Fibroblast of skin of scalp (primary cell): ENCODE measurements at places on chromosomes 7 and 10.

- no peak for DNase-seq
These were observed 6.9 kb upstream of the RAPGEF5 start for GRCh38 chr7:22363756-22364422.

DNA sequence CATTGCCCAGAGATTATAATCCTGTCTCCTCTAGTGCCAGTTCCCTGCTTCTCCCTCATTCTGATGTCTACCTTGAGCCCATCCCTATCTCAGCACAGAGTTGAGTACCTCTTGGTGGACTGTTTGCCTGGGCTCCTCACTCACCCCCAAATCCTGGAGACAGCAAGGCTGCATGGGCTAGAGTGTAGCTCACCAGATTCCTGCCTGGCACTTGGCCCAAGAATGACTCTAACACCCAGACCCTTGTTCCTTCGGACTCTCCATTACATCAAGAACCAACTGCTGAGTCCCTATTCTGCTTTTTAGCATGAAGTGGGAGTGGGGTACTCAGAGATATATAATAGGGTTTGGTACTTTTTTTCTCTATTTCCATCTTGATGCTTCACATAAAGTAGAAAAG lies 22.1 kb downstream of the FAM13C start:
- no peak for DNase-seq

DNA sequence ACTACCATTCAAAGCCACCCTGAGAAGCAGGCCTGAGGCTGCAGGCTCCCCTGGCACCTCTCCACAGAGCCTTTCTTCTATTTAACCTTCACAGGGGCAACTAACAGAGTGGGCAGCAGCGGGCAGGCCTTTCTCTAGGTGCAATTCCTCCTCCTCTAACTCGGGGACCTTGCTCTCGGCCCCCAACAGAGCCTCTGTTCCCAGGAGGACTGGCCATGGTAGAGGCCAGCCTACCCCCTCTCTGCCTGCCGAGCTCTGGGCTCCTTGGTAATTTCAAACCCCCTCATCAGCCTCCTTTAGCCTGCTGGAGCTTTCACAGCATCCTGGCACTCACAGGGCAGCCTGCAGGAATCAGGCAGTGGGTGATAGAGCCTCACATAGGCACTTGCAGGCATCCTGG lies 920.8 kb upstream of the ZNF722 start:
- no peak for DNase-seq

DNA sequence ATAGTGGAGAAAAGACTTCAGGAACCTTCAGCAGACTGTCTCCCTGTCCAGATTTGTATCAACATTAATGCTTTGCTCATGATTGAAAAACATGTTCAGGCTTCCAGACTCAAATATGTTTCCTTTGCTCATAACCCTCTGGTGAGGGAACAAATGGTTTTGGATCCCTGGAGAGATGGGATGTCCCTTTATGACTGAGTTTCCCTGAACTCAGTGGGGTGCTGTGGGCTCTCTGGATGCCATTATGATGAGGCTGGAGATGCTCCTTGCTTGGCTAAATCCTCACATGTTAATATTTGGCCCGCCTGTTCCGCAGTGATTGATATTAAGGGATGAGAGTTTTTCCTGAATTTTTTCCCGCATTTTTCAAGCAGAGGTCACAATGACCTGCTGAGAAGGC lies 749.4 kb downstream of the SUGCT start:
- peak; percentile 98 for DNase-seq

GRCh38 chr7:146698995-146699610 lies 582.5 kb downstream of the CNTNAP2 start:
- DNase-seq = no peak

GRCh38 chr7:123661765-123662164 lies 6.1 kb downstream of the LMOD2 start:
- no peak for DNase-seq

GRCh38 chr7:1085910-1086421 lies 1.9 kb upstream of the GPER1 start:
- peak; percentile 47 for DNase-seq

DNA sequence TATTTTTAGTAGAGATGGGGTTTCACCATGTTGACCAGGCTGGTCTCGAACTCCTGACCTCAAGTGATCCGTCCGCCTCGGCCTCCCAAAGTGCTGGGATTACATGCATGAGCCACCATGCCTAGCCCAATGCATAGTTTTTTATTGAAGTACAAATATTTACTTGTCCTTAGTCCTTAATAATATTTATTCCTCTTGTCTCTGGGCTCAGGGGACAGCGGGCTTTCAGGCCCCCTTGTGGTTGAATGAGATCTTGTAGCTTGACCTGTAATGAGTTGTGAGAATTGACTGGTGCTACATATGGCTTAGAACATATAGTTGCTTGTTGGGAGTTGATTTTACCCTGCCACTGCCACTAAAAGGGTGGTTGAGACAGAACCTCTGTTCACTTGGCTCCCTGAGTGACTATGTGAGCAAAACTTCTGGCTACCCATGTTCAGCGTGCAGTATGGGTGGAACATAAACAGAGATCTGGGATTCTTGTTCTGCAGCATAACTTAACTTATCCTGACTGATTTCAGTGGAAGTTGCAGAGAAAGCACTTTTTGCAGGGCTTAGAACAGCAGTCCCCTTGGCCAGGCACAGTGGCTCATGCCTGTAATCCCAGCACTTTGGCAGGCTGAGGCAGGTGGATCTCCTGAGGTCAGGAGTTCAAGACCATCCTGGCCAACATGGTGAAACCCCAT lies 14.9 kb downstream of the CCL26 start:
- peak; percentile 55 for DNase-seq

DNA sequence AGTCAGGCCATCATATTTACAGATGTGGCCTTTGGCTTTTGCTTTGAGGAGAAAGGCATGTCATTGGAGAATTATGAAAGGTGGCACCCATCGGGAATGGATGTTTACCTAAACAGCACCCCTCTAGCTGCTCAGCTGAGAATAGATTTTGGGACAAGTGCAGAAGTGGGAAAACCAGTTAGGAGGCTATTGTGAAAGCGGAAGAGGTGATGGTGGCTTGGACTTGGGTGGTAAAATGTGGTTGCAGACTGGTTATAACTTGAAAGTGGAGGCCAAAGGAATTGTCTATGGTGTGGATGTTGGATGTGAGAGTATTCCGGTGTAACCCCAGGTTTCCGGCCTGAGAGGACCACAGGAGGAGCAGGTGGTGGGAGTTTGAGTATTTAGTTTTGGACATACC lies 5.2 kb upstream of the SLC12A9 start:
- DNase-seq = no peak

DNA sequence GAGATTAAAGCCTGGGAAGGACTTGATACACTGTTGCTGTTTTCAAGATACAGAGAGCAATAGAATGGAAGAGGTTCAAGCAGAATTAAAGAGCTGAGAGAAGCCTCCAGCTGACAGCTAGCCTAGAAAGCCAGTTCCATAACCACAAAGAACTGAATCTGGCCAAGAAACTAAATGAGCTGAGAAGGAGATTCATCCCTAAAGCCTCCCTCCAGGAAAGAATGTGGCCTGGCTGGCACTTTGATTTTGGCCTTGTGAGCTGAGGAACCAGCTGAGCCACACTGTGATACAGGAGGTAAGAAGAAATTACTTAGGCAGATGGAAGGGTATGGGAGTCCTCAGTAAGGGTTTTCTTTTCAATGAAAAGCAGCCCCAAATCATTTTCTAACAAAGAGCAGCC lies 324.1 kb downstream of the PHF14 start:
- DNase-seq = peak; percentile 49

- no peak for DNase-seq
These were observed 868.1 kb upstream of the AUTS2 start for GRCh38 chr7:68730194-68730593.

DNA sequence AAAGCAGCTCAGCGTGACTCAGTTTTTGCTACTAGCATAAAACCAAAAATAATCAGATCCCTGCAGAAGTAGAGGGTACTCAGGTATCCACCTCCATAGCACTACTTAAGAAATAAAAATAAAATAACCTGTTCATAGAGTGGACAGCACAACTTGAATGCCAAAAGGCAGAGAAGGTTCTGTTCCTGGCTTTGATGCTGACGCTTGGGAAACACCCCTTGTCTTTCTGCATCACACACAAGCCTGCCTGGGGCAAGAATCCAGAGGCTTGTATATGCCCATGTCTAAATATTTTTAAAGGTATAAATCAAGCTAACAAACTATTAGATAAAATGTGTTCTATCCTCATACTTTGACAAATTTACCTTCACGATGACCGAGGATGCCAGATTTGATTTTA lies 207.3 kb downstream of the KIAA1217 start:
- DNase-seq = no peak

DNA sequence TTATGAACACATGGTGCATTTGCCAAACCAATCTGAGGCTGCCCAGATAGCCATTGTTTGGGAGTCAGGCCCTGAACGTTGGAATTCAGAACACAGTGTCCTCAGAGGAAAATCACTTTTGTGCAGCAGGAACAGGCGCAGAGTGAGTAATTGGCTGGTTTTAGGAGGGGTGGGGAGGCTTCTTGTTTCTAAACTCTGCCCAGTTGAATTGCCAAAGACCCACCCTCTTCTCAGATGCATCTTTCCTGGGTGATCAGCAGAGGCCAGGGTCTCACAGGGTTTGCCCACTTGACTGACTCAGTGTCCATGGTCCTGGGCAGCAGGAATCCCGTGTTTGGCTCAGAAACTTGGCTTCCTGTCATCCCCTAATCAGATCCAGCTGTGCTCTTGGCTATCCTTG lies 24.3 kb downstream of the PRLHR start:
- DNase-seq = peak; percentile 22

- no peak for DNase-seq
These were observed 562.6 kb upstream of the GALNT17 start for GRCh38 chr7:70569335-70569819.

DNA sequence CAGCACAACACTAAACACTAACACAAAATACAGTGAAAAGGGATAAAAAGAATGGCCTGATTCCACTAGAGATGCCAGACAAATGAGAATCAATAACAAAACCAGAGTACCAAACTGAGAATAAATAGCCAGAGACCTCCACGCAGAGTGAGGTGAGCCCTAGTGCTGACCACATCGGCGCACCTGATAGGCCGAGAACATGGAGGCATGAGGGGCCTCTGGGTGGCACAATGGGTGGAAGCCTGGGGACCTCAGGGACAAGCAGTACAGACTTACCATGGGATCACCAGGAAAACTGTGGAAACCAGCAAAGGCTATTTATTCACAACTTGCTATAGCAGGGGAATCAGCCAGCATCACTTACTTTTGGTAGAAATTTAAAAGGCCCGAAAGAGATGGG lies 1.8 kb upstream of the CSGALNACT2 start:
- DNase-seq = no peak

GRCh38 chr7:92872701-92873100 lies 36.3 kb upstream of the CDK6 start:
- DNase-seq = peak; percentile 39

- DNase-seq = peak; percentile 2
These were observed 368.9 kb downstream of the SORCS1 start for GRCh38 chr10:106795619-106796018.

- DNase-seq = no peak
These were observed 148.6 kb upstream of the SVIL start for GRCh38 chr10:29783201-29783947.

DNA sequence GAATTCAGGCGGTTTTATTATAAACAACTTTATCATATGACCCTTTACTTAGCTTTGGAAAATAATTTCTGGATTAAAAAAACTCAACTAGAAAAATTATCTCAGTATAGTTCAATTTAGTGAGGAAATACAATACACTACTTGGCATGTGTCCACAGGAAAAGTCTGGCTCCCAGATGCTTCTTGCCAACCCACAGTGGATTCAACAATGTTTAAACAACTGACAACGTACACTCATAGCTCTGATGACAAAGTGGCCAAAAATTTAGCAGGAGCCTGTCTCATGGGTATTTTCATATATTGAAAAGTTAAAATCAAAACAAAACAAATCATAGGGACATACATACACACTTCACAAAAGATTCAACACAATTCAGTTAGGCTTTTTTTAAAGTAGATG lies 158.8 kb downstream of the SKAP2 start:
- peak; percentile 92 for DNase-seq

DNA sequence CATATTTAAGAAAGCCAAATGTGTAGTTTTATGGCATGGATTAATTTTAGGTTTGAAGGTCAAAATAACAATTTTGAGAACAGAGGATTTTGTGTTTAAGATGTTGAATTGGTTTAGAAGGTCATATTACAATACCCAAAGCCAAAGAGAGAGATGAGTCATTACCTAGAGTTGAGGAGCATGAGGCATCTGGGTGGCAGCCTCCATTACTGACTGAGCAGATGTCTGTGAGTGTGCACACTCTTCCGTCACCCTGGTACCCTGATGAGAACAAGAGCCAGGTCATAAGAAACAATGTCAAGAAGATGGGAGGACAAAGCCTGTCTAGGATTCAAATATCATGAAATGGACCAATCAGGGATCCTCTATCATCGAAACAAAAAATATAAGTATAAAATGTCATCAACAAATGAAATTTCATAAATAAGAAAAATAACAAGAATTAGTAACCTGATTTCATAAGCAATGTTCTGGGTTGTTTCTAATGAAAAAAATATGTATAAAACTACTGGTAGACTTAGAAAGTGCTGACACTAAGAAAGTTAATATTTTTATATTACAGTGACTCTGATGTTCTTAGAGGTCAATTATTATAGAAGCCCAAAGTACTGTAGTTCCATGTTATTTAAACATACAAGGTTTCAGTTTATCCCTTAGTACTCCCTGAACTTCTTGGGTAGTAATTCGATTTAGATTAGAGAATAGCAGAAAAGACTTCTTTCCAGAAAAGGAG lies 20.0 kb downstream of the CUBN start:
- DNase-seq = peak; percentile 67

DNA sequence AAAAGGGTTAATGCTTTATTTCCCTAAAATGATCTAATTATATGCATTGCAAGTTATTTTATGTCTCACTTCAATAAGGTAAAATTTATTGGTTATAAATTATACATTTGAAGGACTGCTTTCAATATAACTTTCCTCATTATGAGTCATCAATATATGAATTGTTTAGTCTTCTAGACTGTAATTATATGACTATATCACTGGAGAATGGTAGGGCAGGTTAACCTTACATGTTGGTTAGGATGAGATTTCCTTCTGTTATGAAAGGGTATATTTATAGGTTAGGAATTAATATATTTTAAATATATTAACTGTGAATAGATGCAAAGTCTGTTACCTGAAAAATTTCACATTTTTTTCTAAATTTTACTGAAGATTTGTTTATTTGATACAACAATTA lies 406.4 kb upstream of the ETV1 start:
- no peak for DNase-seq

GRCh38 chr7:6520163-6520981 lies 30.9 kb downstream of the GRID2IP start:
- DNase-seq = no peak

GRCh38 chr10:78548369-78548768 lies 514.7 kb downstream of the RPS24 start:
- DNase-seq = no peak

GRCh38 chr10:14625192-14625631 lies 149.5 kb downstream of the FAM107B start:
- no peak for DNase-seq

- no peak for DNase-seq
These were observed 76.2 kb upstream of the PLXNA4 start for GRCh38 chr7:132652507-132652906.

DNA sequence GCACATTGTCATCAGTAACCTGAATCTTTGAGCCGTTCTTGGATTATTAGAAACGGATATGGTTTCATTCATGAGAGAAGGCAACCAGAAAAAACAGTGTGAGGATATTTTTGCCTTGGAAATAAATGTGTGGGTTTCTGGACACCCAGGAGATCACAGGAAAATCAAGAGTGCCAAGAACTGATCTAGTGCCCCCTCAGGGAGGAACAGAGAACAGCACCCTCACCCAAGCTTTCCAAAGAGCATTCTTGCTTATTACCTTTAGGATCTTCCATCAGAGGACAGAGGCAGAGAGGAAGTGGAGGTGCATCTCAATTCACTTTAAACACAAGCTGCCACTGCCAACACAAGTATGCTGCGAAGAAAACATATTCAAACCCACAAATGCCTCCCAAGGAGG lies 851.5 kb upstream of the COBL start:
- DNase-seq = no peak
